Effector memory CD8-positive, alpha-beta T cell (primary cell): ENCODE measurements at places on chromosomes 16 and 17.

GRCh38 chr17:47239967-47240651, 13.5 kb upstream of the ITGB3 start:
- DNase-seq: no peak

DNA sequence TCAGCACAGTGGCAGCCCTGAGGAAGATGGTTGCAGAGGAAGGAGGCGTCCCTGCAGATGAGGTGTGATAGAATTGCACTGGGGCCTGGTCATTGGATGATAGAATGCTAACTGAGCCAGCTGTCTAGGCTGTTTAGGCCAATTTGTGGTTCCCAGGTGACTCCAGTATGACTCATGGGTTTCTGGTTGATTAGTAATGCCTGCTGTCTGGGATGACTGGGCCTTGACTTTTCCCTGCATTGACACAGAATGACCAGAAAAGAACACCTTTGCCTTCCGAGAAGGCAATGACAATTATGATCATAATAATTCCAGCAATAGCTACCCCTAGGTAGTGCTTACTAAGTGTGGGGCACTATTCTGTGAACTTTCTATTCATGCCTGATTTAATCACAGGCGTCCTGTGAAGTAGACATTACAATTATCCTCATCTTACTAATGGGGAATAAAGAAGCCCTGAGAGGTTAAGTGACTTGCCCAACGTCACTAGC, 31.5 kb downstream of the USP43 start:
- no peak for DNase-seq

GRCh38 chr17:34527908-34528470, 51.4 kb upstream of the TMEM132E start:
- no peak for DNase-seq

DNA sequence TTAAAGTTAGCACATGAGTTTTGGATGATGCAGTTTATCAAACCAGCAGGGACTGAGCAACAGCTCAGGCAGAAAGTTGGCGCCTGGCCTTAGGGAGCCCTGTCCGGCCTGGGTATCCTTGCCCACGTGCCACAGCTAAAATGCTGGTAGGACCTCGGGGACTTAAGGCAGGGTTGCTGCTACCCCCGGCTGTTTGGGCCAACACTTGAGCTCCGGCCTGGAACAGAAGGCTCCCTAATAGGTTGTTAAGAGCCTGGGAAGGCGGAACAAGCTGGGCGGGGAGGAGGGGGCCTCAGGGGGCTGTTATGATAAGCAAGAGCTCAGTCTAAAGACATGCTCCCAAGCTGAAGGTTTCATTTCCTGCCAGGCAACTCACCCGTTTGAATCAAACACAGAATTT, 39.7 kb downstream of the CUEDC1 start:
- no peak for DNase-seq

DNA sequence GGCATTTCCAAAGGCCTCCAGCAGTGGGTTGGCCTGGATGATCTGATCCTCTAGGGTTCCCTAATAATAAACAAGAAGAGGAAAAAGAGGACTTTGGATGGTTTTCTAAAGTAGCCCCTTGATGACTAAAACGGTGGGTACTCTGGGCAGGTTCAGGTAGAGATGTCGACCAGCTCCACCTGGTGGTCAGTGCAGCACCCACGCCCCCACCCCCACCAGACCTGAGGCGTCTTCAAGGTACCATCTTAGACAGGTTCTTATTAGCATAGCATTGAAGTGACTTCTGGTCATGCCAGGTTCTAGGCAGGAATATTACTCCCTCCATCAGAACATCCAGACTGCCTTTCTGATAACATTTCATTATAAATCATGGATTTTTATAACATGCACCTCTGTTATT, 15.0 kb downstream of the MYH13 start:
- no peak for DNase-seq

- no peak for DNase-seq
These were observed 157.4 kb upstream of the CHMP6 start for GRCh38 chr17:80833952-80834892.

- DNase-seq: no peak
These were observed 15.0 kb downstream of the CA5A start for GRCh38 chr16:87921236-87921773.

- no peak for DNase-seq
These were observed 25.1 kb downstream of the MARF1 start for GRCh38 chr16:15617901-15618300.

- no peak for DNase-seq
These were observed 8.0 kb downstream of the CDK5R1 start for GRCh38 chr17:32494621-32495358.

- no peak for DNase-seq
These were observed 4.7 kb upstream of the AANAT start for GRCh38 chr17:76462556-76463290.

GRCh38 chr17:45050481-45051059, 862 bp downstream of the DCAKD start:
- peak; percentile 20 for DNase-seq

DNA sequence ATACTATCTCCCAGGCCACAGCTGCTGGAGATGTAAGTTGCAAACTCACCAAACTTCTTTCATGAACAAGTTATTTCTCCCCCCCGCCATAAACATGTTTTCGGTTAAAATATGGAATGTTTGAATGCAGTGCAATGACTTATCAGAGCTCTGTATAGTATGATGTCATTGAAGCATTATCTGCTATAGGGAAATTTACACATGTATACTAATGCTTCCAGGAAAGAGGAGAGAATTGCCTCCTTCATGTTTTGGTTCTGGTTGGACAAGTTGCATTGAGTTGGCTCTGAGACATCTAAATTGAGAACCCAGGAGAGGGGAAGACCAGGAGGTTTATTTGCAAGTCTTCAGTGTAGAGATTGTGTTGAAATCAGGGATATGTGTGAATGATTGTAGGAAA, 20.8 kb downstream of the UQCRC2 start:
- no peak for DNase-seq

- no peak for DNase-seq
These were observed 87.9 kb downstream of the MSI2 start for GRCh38 chr17:57344261-57344660.

DNA sequence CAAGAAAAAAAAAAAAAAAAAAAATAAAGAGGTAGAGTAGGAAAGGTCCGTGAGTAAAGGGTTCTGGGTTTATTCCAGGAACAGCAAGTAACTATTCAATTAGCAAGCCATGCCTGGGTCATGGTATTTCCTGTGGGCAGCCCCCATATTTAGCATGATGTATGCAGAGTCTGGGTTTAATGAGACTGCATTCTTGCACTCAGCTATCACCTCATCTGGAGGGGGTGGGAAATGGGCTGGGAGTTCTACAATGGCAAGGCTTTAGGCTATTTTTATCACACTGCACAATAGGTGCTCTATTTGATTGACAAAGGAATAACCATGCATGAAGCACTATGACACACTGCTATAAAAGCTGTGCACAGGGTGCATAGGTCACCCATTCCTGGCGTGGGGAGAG, 104.0 kb upstream of the CCL2 start:
- no peak for DNase-seq

DNA sequence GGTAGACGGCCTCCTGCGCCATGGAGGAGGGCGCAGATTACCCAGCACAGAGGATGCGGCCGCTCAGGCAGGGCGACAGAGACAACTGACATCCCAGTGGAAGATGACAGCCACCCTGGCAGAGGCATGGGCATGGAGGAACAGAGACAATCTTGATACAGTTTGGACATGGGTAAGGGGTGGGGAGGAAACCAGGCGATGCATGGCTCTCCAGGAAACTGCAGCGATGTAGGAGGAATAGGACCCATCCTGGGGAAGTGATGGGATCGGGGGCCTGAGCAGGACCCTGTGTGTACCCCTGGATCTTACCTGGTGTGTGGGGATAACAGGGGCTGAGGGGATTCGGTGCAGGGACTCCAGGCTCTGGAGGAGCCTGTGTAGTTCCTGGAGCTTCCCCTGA, 4.6 kb downstream of the OSBPL7 start:
- DNase-seq: no peak
